ENCODE measurements at places on chromosomes 2 and 18.

GRCh38 chr2:9144617-9145016 lies 62.0 kb upstream of the ASAP2 start:
- DNase-seq: no peak

DNA sequence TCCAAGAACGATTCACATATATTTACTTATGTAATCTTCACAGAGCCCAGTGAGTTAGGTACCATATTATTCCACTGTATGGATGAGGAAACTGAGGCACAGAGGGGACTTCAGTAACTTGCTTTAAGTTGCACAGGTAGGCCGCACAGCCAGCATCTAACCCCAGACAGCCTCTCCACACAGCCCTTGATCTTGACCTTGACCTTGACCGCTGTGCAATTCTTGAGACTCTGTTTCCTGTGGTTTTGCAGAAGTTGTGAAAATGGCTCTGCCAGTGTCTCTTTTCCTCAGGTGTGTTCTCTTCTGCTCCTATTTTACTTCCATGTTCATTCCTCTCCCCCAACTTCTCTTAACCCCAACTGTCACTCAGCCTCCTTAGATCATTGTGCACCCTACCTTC lies 206.5 kb downstream of the SOX11 start:
- no peak for DNase-seq

- DNase-seq: no peak
These were observed 124.7 kb upstream of the ZNF516 start for GRCh38 chr18:76619621-76620315.

- no peak for DNase-seq
These were observed 6.6 kb downstream of the ASB18 start for GRCh38 chr2:236257575-236257974.
